ENCODE measurements at places on chromosomes 1 and 21.

- DNase-seq = no peak
Measured at GRCh38 chr1:15833069-15833679, 14.3 kb upstream of the SPEN start.

GRCh38 chr21:17050646-17051045, 462.2 kb upstream of the CXADR start:
- DNase-seq = no peak

DNA sequence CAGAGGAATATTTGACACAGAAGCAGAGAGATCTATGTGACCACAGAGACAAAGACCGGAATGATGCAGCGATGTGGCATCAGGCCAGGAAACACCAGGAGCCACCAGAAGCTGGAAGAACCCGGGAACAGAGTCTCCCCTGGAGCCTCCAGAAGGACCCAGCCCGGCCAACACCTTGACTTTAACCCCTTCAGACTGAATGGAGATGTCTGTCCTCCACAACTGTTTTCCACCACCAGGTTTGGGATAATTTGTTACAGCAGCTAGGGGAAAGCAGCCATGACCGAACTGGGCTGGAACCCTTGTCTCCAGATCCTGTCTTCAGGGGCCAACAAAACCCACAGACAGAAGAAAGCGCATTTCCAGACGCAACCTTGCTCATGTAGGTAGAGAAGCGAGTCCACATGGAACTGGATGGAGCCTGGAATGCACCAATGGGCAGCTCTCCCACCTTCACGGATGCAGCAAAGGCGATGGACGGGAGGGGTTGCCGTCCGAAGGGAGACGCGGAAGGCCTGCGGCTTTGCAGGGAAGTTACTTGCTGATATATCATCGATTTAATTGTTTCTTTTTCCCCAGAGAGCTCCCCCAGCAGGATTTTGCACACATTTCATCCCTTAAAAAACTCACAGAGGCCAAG, 396.6 kb downstream of the NPHP4 start:
- DNase-seq = no peak

GRCh38 chr1:206738370-206739366, 31.9 kb upstream of the IL19 start:
- peak; percentile 42 for DNase-seq

- peak; percentile 87 for DNase-seq
Measured at GRCh38 chr1:102891868-102892625, 216.3 kb downstream of the COL11A1 start.

DNA sequence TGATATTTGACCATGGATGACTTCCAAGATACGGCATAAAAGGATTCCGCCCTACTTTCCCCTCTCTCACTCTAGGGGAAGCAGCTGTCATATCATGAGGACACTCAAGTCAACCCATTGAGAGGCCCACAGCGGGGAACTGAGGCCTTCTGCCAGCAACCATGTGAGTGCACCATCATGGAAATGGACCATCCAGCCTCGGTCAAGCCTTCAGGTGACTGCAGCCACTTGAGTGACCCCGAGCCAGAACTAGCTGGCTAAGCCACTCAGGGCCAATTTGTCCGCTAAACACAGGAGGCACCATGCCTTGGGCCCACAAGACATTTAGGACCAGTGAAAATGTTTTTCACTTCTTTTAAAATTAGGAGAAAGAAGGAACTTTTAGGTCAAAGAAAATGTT, 11.1 kb upstream of the GJB5 start:
- DNase-seq = no peak

GRCh38 chr1:119308130-119308700, 60.4 kb upstream of the HAO2 start:
- DNase-seq = no peak
